ENCODE measurements at places on chromosomes 7 and 10. TPM values are rescaled to one million over a fixed set of nuclear protein-coding genes. Genes with fewer than 3 reads are reported as not detected.

Gene C10orf105
- not detected for total RNA-seq

Gene NKX2-3
- total RNA-seq: not detected

Gene MKI67
- 20.3 TPM for total RNA-seq

Gene MRPS33
- 40.1 TPM for total RNA-seq

Gene ANLN
- 118 TPM for total RNA-seq

Gene GIMAP6
- 0.56 TPM for total RNA-seq

Gene TMEM140
- total RNA-seq: 18.6 TPM

Gene CALML3
- total RNA-seq: not detected

Gene IFIT1B
- not detected for total RNA-seq

Gene FZD1
- total RNA-seq: 11.7 TPM

Gene TAS2R3
- total RNA-seq: 0.38 TPM

Gene CDK14
- total RNA-seq: 39.7 TPM

Gene SYCE1
- 0.19 TPM for total RNA-seq

Gene TMEM236
- total RNA-seq: under 0.01 TPM

Gene AMPH
- total RNA-seq: 1.2 TPM

Gene ADIRF
- total RNA-seq: 69.4 TPM

Gene MACROH2A2
- 2.9 TPM for total RNA-seq

Gene MYL10
- not detected for total RNA-seq

Gene FBXL13
- 3.7 TPM for total RNA-seq

Gene PPP1R17
- total RNA-seq: not detected

Gene STEAP1B
- total RNA-seq: 25.3 TPM

Gene RPEL1
- 0.19 TPM for total RNA-seq

Gene PUS7
- total RNA-seq: 20.0 TPM

Gene TMEM130
- 0.38 TPM for total RNA-seq

Gene NCAPG2
- 35.9 TPM for total RNA-seq

Gene ACTL6B
- total RNA-seq: not detected

Gene HYAL4
- total RNA-seq: not detected

Gene FFAR4
- not detected for total RNA-seq

Gene VWDE
- total RNA-seq: 0.19 TPM

Gene DCLRE1A
- 6.7 TPM for total RNA-seq

Gene STAM
- total RNA-seq: 16.1 TPM

Gene PLAU
- 53.0 TPM for total RNA-seq

Gene DNAJB6
- total RNA-seq: 142 TPM

Gene AFAP1L2
- 1.4 TPM for total RNA-seq

Gene APBB1IP
- total RNA-seq: 0.19 TPM

Gene MKX
- total RNA-seq: not detected

Gene SLC26A3
- total RNA-seq: not detected

Gene AGMO
- 6.2 TPM for total RNA-seq

Gene SAP25
- total RNA-seq: not detected

Gene HOXA6
- 0.28 TPM for total RNA-seq

Gene SUN1
- total RNA-seq: 96.2 TPM

Gene PDK4
- 6.5 TPM for total RNA-seq

Gene PRPS1L1
- not detected for total RNA-seq

Gene OIT3
- total RNA-seq: under 0.01 TPM

Measured in regular cardiac myocyte (primary cell).